Iris pigment epithelial cell (primary cell): ENCODE measurements at places on chromosomes 16 and 17.

GRCh38 chr17:72407336-72407909 lies 286.6 kb downstream of the SOX9 start:
- DNase-seq = peak; percentile 95

DNA sequence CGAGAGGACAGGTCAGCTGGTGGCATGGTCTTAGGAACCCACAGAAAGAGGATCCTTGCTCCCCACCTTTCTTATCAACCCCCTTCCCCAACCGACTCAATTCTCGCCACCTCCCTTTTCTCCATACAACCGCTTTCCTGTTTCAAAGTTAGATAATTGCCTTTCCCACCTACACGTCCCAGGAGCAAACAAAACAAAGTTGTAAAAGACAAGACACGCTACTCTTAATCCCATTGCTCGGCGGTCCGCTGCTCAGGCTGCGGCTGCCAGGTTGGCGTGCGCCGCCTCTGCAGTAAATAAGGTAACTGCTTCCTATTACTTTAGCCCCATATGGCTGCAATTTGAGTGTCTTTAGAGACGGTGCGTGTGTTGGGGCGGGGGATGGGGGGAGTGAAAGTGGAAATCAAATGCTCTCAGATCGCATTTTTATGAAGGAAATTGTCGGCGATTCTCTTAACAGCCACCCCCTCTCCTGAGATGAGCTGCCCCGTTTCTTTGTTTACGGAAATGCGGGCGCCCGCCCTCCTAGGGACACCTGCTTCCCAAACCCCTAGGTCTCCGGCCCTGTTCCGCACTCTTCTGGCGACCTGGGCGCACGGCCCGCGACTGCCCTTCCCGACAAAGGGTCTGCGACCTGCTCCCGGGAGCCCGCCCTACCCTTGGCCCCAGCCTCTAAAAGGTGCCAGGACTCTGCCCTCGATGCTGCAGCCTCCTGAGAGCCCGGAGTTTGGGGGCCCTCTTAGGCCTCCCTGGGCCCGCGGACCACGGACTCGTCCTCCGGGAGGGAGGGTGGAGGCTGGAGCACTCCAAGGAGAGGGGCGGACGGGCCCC lies 3.7 kb upstream of the CBX8 start:
- peak; percentile 63 for DNase-seq

GRCh38 chr16:85477801-85478363 lies 135.2 kb upstream of the GSE1 start:
- no peak for DNase-seq

DNA sequence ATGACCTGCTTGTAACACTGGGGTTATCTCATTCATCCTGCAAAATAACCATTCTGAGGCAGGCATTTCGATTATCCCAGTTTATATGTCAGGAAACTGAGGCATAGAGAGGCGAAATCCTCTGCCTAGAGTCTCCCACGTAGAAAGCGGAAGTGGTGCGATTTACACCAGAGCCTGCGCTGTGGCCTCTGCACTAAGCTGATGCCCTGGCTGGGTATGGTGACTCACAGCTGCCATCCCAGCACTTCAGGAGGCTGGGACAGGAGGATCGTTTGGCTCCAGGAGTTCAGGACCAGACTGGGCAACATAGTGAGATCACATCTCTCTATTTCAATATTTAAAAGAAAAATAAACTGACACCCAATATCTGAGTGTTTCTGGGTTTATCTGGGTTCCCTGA lies 59.3 kb upstream of the BCO1 start:
- no peak for DNase-seq

- no peak for DNase-seq
These were observed 7.8 kb downstream of the DLX4 start for GRCh38 chr17:49976828-49977202.

DNA sequence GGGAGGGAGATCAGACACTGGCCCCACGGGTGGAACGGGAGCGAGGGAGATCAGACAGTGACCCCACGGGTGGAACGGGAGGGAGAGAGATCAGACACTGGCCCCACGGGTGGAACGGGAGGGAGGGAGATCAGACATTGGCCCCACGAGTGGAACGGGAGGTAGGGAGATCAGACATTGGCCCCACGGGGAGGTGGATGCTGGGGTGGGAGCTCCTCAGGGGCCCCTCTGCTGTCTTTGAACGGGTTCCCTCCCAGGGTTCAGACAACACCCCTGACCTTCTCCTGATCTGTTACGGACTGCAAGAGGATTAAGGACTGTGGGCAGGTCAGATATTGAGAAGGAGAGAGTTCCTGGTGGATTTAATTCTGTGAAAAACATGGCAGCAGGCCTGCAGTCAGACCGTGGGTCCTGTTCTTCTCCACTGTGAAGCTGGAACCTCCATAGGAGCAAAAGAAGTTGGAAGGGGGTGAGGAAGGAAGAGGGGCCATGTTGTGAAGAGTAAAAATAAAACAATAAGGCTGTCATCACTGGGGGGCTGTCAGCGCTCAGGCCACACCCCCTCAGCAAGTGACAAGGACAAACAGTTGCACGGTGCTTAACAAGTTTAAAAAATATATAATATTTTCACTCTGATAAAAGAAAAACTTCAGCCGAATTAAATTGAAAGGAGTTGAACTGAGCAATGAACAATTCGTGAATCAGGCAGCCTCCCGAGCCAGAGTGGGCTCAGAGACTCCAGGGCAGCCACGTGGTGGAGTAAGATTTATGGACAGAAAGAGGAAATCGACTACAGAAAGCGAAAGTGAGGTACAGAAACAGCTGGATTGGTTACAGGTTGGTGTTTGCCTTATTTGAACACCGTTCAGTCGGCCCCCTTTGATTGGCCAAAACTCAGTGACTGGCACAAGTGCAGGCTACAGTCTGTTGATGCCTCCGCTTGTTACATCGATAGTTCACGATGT lies 348.7 kb upstream of the TNRC6C start:
- DNase-seq = peak; percentile 52

DNA sequence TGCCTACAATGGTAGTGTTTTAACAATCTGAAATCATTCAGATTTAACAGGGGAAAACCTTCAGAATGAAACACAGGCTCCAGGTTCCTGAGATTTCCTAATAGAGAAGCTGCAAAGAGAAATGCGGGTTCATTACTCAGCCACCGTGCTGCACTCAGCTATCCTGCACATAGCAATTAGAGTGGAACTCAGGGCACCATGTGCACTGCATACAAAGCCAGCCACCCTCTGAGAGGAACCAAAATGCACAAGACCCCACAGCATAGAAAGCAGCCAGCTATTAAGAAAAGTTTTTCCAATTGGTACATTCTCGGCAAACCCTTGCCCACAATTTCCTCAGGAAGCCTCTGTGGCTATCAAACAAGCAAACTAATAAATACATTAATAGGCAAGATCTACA lies 37.4 kb downstream of the TOM1L2 start:
- no peak for DNase-seq

DNA sequence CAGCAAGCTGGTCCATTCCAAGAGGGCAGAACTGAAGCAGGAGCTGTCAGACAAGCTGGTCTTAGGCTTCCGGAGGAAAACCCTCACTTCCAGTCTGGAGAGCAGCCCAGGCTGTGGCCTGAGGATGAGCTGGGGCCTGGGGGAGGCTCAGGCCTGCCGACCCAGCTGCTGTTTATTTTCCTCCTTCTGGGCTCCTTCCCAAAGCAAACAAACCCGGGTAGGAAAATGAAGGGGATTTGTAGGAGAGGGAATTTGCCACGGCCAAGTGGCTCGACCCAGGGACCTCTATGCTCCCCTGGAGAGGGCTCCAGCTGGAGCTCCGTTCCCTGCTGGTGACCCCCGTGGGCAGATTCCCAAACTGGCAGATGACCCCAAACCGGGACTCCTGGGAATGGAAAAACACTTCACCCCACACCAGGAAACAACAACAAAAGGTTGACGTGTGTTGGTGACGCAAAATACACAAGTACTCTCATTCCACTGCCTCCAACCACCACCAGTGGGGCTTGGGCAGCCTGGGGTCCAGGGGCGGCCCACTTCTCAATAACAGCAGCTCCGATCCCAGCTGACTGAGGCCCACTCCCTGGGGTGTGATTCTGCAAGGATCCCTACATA lies 8.8 kb downstream of the JUP start:
- peak; percentile 94 for DNase-seq

DNA sequence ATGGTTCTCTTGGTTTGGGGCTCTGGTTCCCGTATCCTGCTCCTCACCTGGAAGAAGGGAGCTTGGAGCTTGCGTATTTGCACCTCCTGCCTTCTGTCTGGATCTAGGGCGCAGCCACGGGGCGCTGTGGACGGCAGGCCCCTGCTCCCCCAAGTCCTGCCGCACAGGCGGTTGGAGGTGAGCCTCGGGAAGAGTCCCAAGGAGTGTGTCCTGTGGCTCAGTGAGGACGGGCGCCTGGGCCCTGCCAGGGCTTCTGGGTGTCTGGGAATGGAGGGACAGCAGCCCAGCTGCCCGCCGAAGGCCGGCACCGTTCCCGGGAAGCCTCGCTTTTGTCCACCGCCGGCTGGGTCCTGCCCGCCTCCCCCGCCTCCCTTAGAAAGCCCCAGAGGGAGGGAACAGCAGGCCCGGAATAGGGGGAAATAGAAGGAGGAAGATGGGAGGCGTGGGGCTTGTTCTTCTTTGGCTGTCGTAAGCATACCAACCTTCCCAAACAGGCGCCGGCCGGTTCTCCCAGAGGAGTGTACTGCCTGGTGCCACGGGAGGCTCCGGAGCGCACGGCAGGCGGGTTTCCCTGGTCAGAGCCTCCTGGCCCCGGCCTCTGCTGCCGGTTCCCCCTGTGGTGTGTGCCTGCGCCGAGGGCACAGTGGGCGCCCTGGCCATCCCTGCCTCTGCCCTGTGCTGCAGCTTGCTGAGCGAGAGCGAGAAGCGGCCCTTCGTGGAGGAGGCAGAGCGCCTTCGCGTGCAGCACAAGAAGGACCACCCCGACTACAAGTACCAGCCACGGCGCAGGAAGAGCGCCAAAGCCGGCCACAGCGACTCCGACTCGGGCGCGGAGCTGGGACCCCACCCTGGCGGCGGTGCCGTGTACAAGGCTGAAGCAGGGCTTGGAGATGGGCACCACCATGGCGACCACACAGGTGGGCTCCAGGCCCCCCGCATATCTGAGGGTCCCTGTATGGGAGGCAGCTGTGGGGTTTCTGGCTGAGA lies 1.8 kb downstream of the SOX8 start:
- no peak for DNase-seq

GRCh38 chr16:58088091-58088490 lies 41.1 kb downstream of the CFAP20 start:
- no peak for DNase-seq

DNA sequence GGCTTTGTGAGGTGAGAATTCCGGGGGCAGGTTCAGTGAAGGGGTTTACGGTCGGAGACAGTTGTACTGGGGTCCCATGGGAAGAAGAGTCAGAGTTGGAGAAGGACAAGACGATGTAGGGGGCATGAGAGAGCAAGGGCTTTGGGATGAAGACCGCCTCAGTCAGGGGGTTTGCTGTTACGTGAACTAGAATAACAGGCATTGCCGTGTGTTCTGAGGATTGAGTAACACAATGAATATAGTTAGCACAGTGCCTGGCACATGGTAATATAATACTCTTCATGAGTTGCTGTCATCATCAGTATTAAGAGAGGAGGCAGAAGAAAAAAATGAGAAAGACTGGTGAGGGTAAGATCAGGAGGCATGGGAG lies 577 bp downstream of the ZNF646 start:
- DNase-seq = peak; percentile 46
